ENCODE measurements at places on chromosomes 11 and 22. TPM values are rescaled to one million over a fixed set of nuclear protein-coding genes. Genes with fewer than 3 reads are reported as not detected.

APOL2 gene
- total RNA-seq, result 27.4 TPM

MRGPRG gene
- total RNA-seq, result not detected

SIK2 gene
- total RNA-seq, result 16.2 TPM

GRCh38 chr11:62499944-62500649 lies 46.5 kb downstream of the AHNAK start:
- H3K4me3 ChIP-seq, result no peak overlapping the region
- H3K4me1 ChIP-seq, result peaks cover 38% of the 10 kb centered on the region
- peak; percentile 56 for DNase-seq
- H3K27ac ChIP-seq, result no peak overlapping the region
- no peaks in the 10 kb centered on the region for H3K36me3 ChIP-seq
- H3K27me3 ChIP-seq, result no peaks in the 10 kb centered on the region

GRCh38 chr11:127074151-127074761 lies 73.7 kb upstream of the KIRREL3 start:
- no peaks in the 10 kb centered on the region for H3K36me3 ChIP-seq
- peaks cover 33% of the 10 kb centered on the region for H3K27me3 ChIP-seq
- no peak overlapping the region for H3K4me3 ChIP-seq
- DNase-seq, result peak; percentile 59
- no peaks in the 10 kb centered on the region for H3K4me1 ChIP-seq

- no peak for DNase-seq
- no peak overlapping the region for H3K4me3 ChIP-seq
- no peaks in the 10 kb centered on the region for H3K36me3 ChIP-seq
- H3K27ac ChIP-seq, result peak overlapping the region; percentile 9
- H3K27me3 ChIP-seq, result no peaks in the 10 kb centered on the region
Observed at GRCh38 chr22:21876486-21877176, 9.2 kb upstream of the MAPK1 start.

- no peaks in the 10 kb centered on the region for H3K27me3 ChIP-seq
- DNase-seq, result no peak
- H3K4me1 ChIP-seq, result peaks cover 2% of the 10 kb centered on the region
- H3K36me3 ChIP-seq, result no peaks in the 10 kb centered on the region
Observed at GRCh38 chr11:1839924-1840779, 1.4 kb downstream of the TNNI2 start.

DNA sequence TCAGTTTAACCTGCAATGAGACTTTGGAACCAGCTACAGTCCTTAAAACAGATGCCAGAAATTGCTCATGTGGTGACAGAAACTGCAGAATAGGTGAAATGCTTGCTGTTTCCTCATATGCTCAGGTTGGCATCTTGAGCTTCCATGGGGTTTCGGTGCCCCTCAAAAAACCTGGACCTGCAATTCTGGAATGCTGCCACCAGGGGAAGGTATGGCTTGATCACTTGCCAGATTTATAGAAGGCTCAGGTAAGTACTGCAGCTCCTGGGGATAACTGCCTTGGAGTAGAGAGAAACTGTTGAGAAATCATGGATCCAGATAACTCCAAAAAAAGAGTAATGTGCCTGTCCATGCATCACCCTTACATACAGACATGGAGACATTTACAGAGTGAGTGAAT lies 113.0 kb downstream of the CTTN start:
- H3K27ac ChIP-seq, result no peak overlapping the region
- H3K36me3 ChIP-seq, result no peaks in the 10 kb centered on the region
- H3K27me3 ChIP-seq, result no peaks in the 10 kb centered on the region
- H3K4me1 ChIP-seq, result peaks cover 5% of the 10 kb centered on the region
- no peak overlapping the region for H3K4me3 ChIP-seq

- H3K4me1 ChIP-seq, result no peaks in the 10 kb centered on the region
- no peak overlapping the region for H3K27ac ChIP-seq
- no peaks in the 10 kb centered on the region for H3K27me3 ChIP-seq
- no peak for DNase-seq
Observed at GRCh38 chr11:105407101-105407500, 202.8 kb upstream of the GRIA4 start.
